ENCODE measurements at places on chromosomes 5 and 9.

- DNase-seq = no peak
Observed at GRCh38 chr5:56056875-56057274, 62.1 kb upstream of the IL6ST start.

DNA sequence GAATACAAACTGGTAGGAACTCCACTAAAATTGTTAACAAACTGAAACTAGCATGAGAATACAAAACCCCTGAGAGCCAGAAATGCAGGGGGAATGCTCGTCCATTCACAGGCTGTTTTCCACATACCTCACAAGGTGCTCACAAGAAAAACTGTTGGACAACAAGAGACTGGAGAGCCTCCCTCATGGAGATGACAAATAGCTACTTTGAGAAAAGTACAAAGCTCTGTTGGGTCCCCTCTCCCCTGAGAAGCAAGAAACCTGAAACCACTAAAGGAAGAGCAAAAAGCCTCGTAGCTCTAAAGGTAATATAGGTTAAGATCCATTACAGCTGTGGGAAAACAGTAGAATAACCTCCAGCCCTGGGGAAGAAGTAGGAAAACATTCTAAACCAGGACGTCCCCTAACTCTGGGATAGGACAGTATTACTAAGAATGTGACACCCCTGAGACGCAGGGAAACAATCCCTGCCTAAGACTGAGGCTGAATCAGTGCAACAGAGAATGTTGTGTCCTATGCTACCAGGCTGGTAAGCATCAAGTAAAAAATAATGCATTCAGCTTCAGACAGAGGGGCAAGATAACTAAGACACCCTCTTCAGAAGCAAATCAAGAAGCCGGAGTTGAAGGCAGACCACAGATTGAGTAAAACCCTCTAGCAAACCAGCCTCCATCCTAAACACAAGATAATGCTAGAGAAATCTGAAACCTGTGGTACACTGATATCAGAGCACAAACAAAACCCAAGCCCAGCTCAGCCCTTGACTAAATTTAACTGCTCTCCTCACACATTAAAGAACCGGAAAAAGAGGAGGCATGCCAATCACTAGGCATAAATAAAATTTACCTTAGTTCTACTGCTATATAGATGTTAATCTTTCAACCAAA lies 160.2 kb downstream of the SSBP2 start:
- no peak for DNase-seq

DNA sequence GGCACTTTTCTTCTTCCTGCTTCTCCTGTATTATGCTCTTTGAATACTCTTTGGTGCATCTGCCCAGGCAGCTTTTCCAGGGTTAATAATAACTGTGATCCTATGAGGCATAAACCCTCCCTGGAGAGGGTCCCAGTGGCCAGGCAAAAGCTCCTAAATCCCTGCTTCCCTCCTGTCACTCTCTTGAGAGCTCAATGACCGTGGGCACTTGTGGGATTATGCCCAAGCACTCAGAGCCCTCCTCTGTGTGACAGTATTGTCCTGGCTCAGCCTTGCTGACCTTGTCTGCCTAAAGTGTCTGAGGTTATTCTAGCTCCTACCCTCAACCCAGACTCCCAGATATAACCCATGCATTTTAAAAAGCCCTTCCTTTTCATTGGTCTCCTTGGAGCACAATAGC lies 51.9 kb downstream of the GALNT10 start:
- DNase-seq = no peak

DNA sequence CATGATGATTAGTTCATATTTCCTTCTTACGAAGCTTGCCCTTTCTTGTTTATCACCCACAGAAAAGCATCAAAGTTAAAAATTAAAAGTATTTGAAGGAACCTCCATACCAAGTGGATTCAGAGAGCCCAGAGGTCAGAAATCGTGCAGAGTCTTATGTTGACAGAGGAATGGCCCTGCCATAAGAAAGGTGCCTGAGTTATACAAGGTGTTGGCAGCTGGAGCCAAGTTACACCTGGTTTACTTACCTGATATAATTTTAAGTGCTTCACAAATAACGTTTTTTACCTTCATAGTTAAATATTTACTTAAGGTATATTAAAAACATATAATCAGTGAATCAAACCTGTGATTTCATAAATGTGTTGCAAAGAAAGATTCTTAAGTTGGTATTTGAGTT lies 42.3 kb upstream of the DHFR start:
- no peak for DNase-seq

DNA sequence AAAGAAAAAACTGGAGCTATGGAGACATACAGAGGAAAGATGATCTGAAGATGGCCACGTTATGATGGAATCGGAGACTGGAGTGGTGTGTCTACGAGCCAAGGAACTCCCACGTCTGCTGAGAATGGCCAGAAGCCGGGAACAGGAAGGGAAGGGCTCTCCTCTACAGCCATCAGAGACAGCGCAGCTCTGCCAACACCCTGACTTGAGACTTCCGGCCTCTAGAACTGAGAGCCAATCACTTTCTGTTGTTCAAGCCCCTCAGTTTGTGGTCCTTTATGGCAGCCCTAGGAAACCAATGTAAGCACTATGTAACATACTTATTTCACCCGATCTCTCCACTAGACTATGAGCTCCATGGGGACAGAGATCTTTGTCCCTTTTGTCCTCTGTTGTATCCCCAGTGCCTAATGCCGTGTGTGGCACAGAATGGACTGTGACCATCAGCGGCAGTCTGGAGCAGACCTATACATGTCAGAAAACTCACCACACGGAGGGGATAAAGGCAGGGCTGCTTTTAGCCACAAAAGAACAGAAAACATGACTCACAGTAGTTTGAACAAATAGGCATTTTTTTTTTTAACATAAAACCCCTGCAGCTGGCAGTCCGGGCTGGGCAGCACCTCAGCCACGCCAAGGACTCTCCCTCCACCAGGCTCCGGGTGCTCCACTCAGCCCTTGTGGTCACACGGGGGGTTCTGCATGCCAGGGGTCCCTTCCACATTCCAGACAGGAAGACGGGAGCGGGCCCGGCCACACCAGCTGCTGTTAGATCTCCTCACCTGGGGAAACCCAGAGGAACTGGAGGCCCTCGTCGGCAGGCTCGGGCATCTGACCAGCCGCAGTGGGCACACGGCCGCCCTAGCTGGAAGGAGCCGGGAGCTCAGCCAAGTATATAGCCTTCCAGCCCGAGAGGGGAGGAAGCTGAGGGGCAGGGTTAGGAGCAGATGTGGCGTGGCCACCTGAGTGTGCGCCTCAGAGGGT lies 16.1 kb upstream of the MXD3 start:
- no peak for DNase-seq

GRCh38 chr5:137997726-137998213 lies 35.1 kb downstream of the FAM13B start:
- DNase-seq = no peak

GRCh38 chr5:134784946-134785620 lies 26.5 kb downstream of the DDX46 start:
- no peak for DNase-seq

Data from stimulated activated CD8-positive, alpha-beta memory T cell treated with anti-CD3 and anti-CD28 coated beads, Interleukin-2, amount 100 ng/mL, for 1 hour (primary cell).